DMS53 (cell line): ENCODE measurements at places on chromosomes 5 and 9.

DNA sequence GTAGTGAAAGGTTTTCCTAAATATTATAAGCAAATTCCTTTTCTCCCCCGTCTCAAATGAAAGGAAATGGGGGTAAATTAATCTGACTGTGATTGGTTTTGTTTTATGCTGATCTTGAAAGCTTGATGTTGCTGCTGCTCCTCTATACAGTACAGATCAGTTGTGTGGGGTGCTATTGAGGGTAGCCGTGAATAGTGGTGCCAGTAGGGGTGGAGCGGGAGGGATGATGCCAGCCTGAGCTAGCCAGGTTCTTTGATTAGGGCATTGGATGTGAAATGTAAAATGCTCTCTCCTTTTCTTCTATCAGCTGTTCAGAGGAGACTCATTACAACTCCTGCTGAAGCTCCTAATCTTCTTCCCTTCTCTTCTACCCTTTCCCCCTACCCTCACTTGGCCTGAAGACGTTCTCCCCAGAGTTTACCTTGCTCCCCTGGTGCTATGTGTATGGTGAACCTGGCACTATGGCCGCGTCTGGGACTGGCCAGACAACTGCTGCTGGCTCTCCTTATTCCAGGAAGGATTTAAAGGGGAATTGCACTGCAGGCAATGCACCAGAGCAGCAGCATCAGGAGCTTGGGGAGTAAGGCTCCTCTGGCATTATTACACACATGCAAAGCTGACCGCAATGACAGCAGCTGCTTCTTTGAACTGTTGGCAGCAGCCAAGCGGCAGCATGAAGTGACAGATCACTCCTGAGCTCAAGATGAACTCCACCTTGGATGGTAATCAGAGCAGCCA is 566 bp downstream of the GPR21 start:
- no peak for DNase-seq

DNA sequence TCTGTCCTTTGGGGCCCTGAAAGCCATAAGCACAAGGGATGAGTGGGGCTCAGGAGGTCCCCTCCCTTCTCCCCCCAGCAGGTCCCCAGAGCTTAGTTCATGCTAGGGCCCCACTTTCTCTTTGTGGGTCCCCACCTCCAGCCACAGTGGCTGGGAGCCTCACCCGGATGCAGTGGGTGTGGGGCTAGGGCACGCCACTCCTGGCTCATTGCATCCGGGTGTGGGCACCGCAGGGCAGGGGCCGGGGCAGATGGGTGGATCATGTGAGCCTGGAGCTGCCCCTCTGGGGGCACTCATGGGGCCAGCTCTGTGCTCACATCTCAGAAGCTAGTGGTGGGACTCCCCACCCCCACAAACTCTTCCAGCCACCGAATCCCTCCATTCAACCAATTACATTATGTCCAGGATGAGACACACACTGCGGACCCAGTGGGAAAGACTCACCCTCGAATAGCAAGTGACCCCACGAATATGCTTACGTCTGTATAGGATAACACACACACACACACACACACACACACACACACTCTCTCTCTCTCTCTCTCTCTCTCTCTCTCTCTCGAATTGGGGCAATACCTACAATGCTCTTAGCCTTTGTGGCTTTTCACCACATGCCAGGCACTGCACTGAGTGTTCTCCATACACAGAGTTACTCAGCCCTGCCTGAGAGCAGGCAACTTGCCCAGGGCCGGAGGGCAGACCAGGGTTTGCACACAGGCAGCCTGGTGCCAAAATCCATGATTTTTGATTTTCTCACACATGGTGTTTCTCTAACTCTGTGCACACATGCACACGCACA is 16.8 kb upstream of the PHYKPL start:
- DNase-seq = no peak

GRCh38 chr5:156598964-156599363 is 251.1 kb upstream of the PPP1R2B start:
- DNase-seq = no peak

DNA sequence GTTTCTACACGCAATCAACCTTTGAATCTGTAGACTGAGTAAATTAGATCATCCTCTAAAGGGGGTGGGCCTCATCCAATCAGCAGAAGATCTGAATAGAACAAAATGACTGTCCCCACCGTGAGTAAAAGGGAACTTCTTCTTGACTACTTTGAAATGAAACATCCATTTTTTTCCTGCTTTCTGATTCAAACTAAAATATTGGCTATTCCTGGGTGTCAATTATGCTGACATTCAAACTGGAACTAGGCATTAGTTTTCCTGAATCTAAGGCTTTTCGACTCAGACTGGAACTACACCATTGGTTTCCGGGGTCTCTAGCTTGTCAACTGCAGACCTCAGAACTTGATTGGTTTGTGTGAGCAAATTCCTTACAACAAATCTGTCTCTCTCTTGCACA is 772.2 kb upstream of the CDH10 start:
- DNase-seq = no peak

DNA sequence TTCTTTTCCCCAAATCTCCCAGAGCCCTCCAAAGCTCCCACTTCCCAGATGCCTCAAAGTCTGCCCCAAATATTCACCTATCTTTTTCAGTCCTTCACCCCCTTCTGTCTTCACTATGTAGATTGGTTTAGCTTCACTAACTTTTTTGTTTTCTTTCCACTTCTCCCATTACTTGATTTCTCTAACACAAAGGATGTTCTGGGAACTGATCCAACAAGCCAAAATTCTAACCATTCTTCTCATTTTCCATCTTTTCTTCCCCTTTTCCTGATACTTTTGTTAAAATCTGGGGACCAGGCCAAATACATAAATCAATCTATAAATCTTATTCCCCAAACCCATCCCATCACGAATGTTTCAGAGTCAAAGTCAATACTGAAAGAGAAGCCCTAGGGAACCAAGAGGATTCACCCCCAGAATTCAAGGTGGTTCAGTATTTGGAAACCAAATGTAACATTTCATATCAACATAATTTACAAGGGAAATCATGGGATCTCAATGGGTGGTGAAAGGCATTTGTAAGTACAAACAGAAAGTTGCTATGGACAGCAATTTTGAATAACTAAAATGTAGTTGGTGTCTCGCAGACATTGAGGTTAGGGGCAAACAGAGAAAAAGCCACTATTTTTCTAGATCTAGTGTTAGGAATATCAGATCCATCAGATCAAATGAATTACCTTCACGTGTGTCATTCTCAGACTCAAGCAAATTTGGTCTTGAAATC is 35.3 kb downstream of the APTX start:
- no peak for DNase-seq

- no peak for DNase-seq
Observed at GRCh38 chr9:132587592-132587955, 5.2 kb downstream of the BARHL1 start.

- no peak for DNase-seq
Observed at GRCh38 chr5:4359847-4360246, 764.2 kb downstream of the IRX1 start.

GRCh38 chr5:96248131-96248530 is 184.9 kb downstream of the PCSK1 start:
- DNase-seq = no peak

DNA sequence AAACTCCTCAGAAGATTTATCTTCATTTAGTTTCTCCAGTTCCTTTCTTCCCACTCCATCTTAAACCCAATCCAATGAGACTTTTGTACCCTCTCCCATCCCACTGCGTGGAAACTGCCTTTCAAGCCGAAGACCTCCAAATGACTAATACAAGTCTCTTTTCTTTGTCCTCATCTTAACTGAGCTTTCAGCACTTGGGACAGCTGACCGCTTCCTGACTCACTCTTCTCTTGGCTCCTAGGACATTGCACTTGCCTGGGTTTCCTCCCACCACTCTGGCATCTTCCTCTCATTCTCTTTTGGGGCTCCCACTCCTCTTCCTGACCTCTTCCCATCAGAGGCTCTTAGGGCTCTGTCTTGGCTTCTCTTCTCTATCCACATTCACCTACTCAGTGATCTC is 243.7 kb downstream of the HSPA4 start:
- no peak for DNase-seq

GRCh38 chr9:5478206-5478605 is 27.9 kb downstream of the CD274 start:
- DNase-seq = no peak

DNA sequence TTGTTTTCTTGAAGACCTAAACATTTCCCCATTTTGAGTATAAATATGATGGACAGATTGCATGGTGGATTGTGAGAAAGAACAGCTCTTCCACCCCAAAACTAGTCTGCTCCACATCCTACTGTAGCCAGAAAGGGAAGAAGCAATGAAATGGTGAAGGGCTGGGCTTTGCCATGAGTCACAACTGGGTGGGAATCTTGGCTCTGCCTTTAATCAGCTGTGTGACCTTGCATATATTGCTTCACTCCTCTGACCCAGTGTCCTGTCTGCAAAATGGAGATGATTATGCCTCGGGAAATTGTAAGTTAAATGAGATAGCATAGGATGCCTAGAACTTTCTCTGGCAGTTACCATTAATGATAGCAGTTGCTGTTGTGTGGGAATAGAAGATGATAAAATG is 101.9 kb downstream of the PDE8B start:
- DNase-seq = no peak

DNA sequence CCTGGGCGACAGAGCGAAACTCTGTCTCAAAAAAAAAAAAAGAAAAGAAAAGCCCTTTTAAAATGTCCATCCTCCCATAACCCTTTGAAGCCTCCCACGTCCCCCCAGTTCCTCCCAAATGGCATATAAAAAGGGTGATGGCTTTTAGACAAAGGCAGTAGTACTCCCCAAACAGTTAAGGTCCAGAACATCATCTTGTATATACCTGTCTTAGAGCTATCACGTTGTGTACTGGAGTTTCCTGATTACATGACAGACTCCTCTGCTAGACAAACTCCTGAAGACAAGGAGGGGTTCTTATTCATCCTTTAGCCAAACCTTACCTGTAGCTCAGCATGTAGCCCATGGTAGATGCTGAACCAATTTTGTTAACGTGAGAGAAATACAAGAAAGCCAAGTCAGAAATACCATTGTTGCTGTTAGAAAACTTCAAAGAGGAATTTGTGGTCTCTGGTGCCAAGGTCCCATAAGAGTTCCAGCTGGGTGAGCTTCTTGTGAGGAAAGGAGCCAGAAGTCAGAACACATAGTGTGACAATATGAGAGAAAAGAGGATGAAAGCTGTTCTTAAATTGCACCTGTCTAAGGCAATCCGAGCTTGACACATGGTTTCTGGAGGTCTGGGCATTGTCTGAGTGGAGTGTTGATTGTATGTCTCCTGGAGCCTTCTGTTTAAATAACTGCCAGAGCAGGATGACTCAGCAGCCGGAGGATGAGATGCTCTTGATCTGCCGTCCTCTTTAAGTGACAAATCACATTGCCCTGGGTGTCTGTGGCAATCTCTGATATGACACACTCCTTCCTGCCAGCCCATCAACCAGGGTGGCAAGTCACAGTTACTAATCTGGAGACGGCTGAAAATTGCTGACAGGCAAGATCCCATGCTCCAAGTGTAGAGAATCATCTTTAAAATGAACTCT is 69.1 kb downstream of the ARRDC3 start:
- peak; percentile 99 for DNase-seq

- no peak for DNase-seq
Observed at GRCh38 chr9:71487061-71487460, 281.3 kb downstream of the CEMIP2 start.

- peak; percentile 49 for DNase-seq
Observed at GRCh38 chr5:72402959-72403628, 82.9 kb downstream of the PTCD2 start.

GRCh38 chr5:1439388-1440097 is 5.7 kb downstream of the SLC6A3 start:
- DNase-seq = no peak

GRCh38 chr9:131522257-131523085 is 8.6 kb downstream of the UCK1 start:
- DNase-seq = no peak

DNA sequence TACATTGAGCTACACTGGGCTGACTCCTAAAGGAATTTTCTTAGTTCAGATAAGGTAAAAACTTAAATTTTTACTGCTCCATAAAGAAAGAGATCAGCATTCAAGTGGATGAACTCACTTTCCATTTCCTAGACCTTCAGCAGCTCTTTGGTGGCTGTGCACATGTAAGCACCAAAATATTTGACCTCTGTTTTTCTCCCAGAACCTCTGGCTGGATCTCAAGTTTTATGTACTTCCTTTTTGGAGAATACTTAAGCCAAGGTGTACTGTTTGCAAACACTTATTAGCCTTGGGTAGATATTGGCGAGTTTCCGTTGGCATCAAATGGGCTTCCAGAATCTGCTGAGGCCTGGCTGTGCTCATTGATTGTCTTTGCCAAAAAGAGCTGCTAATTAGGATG is 10.3 kb downstream of the TNC start:
- no peak for DNase-seq

DNA sequence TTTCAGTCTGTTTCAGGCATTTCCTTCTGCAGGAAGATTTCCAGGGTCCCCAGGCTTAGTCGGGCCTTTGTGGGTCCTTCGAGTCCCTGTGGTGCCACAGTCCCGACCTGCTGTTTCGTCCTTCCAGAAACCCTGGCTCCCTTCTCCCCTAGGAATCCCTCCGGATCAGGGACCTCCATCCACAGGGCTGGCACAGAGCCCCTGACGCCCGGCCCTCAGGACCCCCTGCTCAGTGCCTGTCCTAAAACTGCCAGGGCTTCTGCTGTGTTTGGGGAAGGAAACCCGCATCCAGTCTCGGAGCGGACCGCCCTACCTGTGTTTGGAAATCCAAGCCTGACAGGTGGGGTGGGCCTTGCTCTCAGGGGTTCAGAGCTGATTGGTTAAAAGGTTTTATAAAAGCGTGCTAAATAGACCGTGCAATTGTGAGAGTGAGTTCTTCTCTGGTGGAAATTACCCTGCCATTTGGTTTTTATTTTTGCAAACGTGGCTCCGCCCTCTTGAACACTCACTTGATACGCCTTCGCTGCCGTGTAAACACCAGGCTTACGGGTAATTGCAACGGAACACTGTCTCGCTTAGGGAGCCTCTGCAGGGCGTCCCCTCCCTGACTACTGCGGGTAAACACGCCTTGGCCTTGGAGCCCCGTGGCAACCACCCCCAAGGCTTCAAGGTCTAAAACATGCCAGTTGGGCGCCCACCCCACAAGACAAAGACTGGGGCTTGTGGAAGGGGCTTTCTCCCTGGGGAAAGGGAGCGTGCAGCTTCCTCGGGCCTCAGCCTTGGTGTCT is 121.2 kb downstream of the PHF2 start:
- peak; percentile 78 for DNase-seq

DNA sequence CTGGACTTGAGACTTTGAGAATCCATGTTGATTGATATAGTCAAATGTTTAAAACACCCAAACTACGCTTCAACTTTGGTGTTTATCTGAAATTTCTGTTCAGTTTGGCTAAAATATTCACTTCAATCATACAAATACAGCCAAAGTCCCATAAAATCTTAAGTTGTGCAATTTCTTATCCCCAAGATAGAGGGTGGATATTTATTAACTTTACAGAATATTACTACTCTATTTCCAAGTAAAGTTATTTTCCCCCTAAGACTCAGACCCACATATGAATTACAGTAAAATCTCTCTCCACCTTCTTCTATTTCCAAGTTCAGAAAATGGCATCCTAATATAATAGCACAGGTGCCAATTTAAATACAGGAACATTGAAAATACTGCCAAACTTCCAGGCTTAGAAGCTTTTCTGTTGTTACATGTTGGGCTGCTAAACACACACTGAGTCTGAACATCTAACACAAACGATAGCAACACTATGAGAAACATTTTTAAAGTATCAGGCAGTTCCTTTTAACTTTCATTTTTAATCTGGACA is 290.3 kb downstream of the EBF1 start:
- DNase-seq = no peak

GRCh38 chr5:149946118-149946517 is 1.5 kb upstream of the PDE6A start:
- DNase-seq = no peak

- DNase-seq = no peak
Observed at GRCh38 chr5:159933531-159934485, 17.5 kb downstream of the ADRA1B start.

- DNase-seq = no peak
Observed at GRCh38 chr5:129474544-129474943, 14.4 kb downstream of the ADAMTS19 start.
